Activated T-cell treated with anti-CD3 and anti-CD28 coated beads, Interleukin-2, amount 50 U/mL, for 24 hours (primary cell): ENCODE measurements at places on chromosomes 5 and 9.
A peak's percentile ranks its signal among the peaks of the same experiment; 100 is the strongest.

GRCh38 chr9:114155995-114156656 lies 789 bp downstream of the COL27A1 start:
- DNase-seq: peak; percentile 54

DNA sequence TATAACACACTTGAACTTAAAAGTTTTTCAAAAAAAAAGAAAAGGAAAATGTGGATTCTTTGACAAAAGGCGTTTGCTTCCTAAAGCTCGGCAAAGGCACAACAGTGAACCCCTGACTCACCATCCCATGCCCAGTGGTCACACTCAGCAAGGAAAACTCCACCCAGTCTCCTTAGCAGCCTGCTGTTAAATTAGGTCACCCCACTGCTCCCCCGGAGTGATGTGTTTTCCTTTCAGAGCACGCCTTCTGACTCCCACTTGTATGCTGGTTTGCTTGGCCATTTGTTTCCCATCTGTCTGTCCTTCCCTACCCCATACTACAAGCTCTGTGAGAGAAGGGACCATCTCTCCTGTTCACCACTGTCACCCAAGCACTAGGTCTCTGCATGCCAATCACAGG lies 23.8 kb downstream of the RETREG1 start:
- DNase-seq: no peak

DNA sequence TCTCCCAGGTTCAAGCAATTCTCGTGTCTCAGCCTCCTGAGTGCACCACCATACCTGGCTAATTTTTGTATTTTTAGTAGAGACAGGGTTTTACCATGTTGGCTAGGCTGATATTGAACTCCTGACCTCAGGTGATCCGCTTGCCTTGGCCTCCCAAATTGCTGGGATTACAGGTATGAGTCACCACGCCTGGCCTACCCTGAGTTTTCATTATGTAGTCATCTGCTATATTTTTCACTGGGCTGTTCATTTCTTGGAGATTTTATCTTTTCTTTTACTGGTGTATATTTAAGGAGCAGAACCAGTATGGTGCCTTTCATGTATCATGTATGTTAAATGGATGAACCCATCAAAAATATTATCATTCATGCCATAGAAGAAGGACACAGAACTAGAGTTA lies 377.0 kb upstream of the ACTBL2 start:
- DNase-seq: no peak

DNA sequence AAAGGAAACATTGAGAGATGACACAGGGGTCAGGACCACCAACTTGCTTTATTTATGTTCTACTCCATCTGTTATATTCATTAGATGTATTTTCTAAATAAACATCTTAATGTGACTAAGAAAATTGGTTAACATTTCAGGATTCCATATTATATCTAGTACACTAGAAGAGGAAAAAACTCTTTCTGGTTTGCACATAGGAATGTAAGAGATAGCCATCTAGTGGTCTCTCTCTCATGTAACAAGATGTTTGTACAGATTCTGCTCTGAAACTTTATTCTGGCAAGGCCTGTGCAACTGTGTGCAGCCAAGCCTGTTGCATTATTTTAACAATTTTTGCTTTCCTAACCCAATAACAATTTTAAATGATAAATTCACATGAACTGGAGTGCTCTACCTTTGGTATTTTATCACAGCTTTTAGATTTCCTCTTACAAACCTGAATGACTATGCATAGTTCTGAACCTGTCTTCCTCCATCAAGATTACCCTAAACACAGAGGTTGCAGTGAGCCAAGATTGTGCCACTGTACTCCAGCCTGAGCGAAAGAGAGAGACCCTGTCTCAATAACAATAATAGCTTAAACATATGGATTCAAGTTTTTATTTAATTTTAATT lies 148.2 kb downstream of the GIN1 start:
- no peak for DNase-seq

DNA sequence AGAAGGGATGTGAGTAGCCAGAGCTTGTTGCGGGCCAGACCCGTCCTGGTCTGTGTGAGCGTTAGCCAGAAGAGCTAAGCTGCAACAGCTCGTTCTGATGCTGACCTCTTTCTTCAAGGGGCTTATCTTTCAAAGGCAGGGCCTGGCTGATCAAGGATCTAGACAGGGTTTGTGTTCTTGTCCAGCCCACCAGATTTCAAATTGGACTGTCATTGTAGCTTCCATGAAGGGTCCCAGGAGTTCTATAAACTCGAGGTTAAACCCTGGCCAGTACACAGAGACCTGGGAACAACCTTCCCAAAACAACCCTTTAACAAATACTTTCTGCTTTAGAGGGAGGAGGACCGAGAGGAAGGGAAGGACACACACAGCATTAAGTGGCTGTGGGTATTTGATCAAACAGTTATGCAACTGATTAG lies 153.0 kb upstream of the TUT7 start:
- no peak for DNase-seq

DNA sequence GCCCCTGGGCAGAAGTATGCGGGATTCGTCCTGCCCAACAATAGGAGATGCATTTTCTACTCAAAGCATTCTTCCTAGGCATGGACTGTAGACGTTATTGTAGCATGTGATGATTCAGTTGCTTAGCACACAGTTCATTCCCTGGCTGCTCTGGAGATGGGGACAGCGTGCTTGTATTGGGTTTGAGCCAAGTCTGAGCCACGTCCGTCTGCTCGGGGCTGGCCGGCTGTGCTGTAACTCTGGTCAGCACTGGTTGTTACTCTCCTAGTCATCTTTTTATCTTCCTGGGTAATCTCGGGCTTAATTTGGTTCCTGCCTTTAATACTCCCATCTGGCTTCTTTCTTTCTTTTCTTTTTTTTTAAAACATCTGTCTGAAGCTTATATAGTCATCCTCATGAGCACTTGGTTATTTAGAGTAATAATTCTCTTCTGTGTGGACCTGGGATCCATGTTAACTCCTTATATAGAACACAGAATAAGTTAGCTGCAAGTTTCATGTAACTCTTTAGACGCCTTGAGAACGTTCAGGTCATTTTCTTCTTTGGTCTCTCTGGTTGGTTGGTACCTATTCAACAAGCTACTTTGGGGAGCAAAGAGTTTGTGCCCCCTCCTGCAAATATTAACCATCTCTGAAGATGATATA lies 118.8 kb upstream of the RPS23 start:
- no peak for DNase-seq

DNA sequence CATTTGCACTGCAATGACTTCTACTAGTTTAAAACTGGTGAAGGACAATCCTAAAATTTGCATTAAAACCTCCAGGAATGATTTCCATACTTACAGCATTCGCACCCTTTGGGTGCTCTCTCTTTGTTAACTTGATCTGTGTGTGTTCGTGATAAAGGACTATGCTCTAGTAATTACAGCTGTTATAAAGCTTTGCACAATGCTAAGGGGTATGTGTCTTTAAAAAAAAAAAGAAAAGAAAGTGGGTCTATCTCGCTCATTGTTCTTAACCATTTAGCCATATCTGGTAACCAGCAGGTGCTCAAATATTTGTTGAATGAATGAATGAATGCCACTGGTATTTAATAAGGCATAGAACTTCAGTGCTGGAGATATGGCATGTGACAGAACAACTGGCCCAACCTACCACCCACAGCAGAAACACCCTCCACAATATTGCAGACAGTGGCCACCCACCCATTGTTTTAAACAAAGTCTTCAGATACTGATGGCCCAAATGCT lies 8.7 kb downstream of the TRIM36 start:
- DNase-seq: no peak

GRCh38 chr9:82331079-82331478 lies 342.5 kb downstream of the SPATA31D1 start:
- DNase-seq: no peak

DNA sequence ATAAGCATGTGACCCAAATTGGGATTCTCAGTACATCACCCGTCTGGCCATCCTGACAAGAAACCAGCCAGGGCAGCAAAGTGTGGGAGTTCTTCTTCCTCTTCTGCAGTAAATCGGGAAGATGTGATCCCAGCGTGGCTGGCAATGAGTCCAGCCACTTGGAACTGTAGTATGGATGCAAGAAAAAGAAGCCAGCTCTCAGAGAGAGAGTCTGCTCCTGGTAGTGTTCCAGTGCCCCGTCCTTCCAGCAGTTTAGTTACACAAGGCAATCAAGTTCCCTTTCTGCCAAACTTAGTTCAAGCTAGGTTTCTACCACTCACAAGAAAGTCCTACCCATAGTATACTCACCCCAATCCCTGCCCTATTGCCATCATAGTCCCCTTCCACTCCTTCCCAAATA lies 65.6 kb downstream of the CDK5RAP2 start:
- no peak for DNase-seq

GRCh38 chr5:4716781-4717180 lies 423.3 kb upstream of the ADAMTS16 start:
- DNase-seq: no peak

GRCh38 chr5:157294407-157295091 lies 28.6 kb downstream of the CYFIP2 start:
- no peak for DNase-seq

DNA sequence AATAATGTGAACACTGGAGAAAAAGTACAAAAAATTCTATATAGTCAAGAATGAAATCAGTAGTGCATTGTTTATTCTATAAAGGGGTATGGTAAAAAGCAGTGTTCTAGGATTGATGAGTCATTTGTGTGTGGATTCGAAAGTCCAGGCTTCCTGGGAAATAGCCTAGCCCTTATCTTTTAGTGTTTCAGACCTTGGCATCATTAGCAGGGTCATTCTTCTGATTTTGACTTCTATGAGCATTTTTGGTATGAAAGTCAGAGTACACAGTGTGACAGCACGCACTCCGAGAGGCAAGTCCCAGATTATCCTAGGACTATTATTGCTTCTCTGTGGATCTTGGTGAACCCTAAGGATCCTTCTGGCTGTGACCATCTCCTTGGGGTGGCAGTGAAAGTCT lies 16.9 kb downstream of the PCSK5 start:
- DNase-seq: no peak
